Stimulated activated CD4-positive, alpha-beta T cell treated with anti-CD3 and anti-CD28 coated beads, Interleukin-4, amount 100 ng/mL, for 1 hour (primary cell): ENCODE measurements at places on chromosomes 16 and 17.

DNA sequence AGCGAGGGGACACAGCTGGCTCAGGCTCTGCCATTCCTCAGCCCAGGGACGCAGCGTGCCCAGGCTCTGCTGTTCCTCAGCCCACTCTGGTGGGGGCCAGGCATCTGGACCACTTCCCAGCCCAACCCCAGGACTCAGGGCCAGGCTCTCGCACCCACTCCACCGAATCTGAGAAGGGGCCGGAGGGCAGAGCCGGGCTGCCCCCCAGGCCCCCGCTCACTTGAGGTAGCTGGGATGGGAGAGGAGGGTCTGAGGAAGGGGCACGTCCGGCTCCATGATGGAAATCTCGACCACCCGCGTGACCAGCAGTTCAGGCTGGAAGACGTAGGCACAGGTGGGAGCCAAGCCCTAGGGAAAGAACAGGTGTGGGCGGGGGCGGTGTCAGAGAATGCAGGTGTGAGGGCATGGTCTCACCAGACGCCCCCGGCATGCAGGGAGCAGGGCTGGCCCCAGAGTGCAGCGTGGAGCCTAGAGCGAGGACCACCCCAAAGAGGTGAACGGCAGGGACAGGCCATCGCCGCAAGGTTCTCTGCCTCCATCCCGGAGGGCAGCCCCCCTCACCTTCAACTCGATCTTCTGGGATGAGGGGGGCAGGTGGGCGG, 4.9 kb downstream of the PGAP6 start:
- no peak for DNase-seq

- DNase-seq = no peak
Observed at GRCh38 chr17:17429222-17429621, 47.6 kb upstream of the MED9 start.

DNA sequence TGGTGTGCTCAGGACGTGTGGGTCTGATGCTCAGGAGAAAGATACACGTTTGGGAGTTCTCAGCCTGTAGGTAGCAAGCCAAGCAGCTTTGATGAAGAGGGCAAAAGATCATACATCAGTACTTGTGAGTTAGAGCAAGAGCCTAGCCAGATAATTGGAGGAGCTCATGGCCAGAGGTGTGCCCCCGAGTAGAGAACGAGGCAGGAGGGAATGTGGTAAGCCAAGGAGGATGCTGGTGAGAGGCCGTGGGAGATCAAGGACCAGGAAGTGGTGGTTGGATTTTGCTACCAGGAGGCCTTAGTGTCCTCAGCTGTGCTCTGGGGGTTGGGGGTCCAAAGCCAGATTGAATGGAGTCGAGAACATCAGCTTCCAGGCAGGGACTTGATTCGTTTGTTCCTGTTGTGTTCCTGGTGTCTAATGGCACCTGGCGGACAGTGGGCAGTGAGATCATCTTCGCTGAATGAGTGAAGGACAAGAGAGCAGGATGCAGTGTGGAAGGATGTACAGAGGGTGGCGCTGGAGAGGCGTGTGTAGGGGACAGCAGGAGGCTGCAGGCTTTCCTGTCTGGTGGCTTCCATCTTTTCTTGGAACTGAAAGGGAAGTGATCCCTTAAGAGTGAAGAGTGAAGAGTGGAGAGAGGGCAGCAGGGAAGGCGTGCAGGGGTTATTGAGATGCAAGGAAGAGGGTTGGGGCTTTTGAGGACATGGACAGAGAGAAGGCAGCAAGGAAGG, 11.6 kb downstream of the FBXL19 start:
- DNase-seq = no peak

GRCh38 chr16:80948886-80949493, 57.7 kb downstream of the CMC2 start:
- DNase-seq = peak; percentile 18

- no peak for DNase-seq
Observed at GRCh38 chr16:4513086-4513860, 25.3 kb downstream of the CDIP1 start.

GRCh38 chr16:71188956-71189712, 41.4 kb downstream of the HYDIN start:
- no peak for DNase-seq

GRCh38 chr16:85317704-85318103, 205.4 kb upstream of the CIBAR2 start:
- DNase-seq = no peak

DNA sequence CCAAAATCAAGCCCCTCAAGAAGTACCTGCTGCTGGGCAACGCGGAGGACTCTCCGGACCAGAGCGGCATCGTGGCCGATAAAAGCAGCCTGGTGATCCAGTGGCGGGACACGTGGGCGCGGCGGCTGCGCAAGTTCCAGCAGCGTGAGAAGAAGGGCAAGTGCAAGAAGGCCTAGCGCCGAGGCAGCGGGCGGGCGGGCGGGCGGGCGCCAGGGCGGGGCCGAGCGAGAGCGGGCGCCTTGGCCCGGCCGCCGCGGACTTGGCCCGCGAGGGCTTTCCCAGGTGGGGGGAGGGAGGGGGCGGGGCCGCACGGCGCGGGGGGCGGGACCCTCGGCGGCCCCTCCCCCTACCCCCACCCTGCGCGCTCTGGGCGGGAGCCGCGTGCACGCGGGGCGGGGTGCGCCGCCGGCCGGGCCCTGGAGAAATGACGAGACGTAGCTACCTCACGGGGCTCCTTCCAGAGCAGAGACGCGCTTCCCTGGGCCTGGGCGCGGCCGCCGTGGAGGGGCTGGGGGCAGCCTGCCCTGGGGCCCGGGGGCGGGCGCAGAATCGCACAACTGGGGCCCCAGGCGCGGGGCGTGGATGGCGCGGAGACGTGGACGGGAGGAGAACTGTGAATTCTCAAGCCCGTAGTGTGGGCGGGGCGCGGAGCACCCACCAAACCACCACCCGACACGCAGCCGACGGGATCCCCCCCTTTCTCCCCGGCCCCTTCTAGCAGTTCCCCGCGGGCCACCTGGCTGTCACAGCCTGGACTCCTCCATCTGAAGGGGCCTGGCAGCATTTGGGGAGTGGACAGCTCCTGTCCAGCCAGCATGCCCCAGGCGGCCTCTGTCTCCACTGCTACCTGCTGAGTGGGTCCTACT, 218.7 kb downstream of the NTN1 start:
- DNase-seq = peak; percentile 69

GRCh38 chr17:14072881-14073280, 3.6 kb downstream of the COX10 start:
- no peak for DNase-seq

DNA sequence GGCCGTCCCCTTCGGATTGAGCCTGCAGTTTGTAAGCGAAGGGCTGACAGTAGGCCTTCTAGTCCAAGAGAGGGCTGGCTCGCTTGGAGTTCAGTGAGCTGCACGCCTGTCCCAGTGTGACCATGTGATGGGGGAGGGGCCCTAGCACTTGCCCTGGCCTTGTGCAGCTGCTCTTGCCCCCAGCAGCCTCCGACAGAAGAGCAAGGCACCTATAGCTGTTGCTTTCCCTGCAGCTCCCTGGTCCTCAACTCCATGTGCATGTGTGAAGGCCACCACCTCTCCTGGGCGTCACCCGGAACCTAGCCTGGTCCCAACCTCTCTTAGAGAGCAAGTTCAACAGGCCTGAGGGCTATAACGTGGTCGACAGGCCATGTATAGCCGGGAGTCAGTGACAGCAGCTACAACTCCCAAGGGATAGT, 5.6 kb downstream of the SPHK1 start:
- no peak for DNase-seq
